ENCODE measurements at places on chromosomes 5 and 9.
A peak's percentile ranks its signal among the peaks of the same experiment; 100 is the strongest.

DNA sequence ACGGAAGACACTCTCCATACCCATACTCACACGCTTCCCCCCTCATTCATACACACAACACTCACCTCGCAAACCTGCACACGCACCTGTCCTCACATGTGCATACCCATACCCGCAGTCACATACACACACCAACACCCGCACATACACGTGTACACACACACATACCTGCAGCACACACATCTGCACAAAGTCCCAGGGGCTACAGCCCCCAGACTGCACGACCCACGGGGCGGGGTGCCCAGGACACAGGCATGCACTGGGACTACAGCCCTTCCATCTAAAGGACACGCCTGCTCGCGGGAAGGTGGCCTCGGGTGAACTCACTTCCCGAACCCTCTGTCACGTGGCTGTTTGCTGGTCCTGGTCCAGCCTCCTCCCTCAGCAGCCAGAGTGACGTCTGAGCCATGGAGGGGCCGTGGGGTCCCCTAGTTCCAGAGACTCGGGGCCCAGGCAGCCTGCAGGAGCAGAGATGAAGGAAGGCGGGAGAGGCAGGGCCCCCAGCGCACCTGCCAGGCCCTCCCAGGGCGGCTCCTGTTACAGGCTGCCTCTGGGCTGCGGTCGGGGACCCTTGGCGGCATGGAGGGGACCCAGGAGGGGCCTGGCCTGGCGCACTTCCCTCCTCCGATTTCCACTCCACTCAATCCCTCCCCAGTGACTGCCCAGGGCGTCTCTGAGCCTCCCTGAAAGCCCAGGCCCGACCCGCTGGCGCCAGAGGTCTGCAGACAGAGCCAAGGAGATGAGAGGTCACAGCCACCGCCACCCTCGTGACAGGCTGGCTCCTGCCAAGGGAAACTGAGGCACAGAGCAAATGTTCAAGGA lies 8.1 kb downstream of the SLC12A7 start:
- DNase-seq, result peak; percentile 37

DNA sequence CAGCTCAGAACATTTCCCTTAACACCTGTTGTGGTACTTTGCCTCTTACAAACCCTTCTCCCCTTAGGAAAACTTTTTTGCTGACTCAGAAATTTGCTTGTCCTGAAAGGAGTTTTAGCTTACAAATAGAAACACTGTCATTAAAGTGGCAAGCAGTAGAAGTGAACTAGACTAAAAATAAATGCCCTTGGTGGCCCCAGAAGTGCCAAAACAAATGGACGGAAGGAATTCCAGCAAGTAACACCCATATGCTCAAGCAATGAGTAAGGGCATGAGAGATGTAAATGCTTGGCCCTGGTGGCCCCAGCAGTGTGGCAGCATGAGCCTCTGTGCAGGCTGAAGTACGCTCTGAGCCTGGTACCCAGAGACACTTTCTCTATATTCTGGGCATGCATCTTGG lies 8.6 kb downstream of the VLDLR start:
- DNase-seq, result no peak

DNA sequence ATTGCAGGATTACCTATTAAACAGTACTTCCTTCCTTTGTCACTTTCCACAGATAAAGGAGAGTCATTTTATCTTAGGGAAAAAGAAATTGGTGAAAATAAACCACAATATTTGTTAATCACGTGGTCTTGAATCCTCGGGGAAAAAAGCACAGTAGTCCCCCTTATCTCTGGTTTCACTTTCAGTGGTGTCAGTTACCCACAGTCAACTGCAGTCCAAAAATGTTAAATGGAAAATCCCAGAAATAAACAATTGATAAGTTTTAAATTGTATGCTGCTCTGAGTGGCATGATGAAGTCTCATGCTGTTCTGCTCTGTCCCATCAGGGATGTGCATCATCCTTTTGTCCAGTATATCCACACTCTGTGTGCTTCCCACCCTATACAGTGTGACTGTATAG lies 405.2 kb upstream of the MPDZ start:
- DNase-seq, result no peak

- no peak for DNase-seq
These were observed 58.6 kb downstream of the LPAR1 start for GRCh38 chr9:110979636-110980035.

DNA sequence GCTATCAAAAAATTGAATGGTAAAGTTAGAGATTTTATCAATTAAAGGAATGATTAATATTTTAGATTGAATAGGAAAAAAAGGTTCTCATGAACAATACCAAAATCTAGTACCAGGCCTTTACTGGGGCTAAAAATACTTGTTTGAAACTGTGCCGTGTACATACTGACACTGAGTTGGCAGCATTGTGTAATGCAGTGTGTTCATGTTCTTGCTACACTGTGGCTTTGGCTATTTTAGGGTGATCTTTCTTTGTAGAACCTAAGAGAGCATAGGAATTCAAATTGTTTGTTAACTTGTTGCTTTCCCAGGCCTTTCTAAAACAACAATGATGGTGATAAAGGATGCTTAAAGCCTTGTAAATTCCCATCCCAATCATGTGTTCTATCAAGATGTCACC lies 80.9 kb downstream of the KIF4B start:
- no peak for DNase-seq

DNA sequence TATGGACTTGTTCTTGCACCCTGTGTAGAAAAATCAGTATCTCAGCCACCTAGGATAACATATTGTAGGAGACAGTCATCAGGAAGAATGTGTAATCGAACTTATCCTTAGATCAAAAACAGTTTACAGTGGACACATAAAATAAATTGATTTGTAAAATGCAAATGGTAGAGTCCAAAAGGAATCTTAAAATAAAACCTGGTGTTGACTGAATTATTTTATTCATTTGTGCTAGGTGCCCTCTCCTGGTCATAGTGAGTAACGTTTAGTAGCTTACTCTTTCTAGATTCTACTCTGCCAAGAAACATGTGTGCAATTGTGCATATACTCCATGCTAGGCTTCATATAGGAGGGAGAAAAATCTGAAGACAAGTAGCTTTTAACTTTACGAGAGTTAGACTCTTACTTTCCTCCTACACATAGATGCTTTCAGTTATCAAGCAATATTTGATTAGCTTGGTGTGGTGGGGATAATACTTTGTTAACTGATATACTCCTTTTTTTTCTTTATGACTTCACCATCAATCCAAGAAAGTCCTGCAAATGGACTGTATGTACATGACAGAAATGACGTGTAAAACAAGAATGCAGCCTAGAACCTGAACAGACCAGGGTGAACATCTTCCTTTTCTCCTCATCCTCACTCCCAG lies 23.7 kb upstream of the LOX start:
- peak; percentile 33 for DNase-seq

DNA sequence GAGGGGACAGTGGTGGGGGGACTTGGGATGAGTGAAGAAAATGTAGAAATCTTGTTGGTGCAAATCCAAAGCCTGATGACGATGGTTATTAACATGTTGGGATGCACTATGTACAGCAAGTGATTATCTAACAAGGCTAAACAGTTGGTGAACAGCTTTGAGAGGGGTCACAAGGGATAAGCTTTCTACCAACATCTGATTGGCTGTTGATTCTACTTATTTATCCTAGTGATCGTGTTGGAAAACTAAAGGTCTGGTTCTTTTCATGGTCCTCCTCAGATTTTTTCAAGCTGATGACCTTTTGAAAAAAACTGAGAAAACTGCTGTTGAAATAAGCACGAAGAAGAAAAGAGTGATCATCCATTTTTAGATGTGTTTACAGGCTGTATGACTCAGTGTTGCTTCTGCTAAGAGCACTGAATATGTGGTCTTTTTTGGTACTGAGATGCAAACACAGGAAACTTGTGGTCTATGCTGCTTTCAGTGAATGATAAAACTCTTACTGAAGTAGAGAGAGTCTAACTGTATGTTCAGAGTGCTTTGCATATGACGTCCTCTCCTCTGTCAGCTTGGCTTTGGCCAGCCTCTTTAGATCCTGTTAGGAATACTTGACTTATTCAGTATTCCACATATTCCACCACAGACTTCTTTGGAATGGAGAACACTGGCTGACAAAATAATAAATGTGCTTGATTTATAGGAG lies 174.8 kb downstream of the SLF1 start:
- no peak for DNase-seq

- no peak for DNase-seq
These were observed 41.8 kb upstream of the GABBR2 start for GRCh38 chr9:98750364-98751060.

DNA sequence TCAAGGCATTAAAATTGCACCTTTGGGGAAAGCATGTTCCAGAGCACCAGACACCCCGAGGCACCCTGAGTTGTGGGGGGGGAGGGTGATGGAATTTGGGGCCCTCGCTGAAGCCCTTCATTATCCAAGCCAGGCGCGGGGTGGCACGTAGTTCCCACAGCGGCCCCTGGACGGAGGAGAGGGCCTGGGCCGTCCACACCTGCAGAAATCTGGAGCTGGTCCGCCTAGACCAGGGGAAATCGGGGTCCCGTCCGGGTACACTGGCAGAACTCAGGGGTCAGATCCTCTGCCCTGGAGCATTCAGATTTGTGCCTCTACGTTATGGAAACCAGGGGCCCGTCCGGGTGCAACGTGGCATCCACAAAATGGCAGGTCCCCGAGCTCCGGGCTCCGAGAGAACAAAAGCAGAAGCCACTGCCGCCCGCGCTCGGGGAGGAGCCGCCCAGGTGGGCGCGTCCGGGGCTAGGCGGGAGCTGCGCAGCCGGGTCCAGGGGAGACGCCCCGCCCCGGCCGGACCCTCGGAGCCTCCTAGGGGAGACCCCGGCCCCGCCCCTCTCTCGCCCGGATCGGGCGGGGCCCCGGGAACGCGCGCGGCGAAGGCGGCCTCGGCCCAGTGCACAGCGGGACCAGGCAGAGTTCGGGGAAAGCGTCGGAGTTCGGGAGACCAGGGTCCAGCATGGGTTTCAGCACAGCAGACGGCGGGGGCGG lies at the start of gene PLEKHG4B:
Gene PLEKHG4B, plus strand, starts transcription at position 613 of the 708 bp plus-strand sequence. Its CDS starts 64 bp downstream, at position 677.
- no peak for DNase-seq

DNA sequence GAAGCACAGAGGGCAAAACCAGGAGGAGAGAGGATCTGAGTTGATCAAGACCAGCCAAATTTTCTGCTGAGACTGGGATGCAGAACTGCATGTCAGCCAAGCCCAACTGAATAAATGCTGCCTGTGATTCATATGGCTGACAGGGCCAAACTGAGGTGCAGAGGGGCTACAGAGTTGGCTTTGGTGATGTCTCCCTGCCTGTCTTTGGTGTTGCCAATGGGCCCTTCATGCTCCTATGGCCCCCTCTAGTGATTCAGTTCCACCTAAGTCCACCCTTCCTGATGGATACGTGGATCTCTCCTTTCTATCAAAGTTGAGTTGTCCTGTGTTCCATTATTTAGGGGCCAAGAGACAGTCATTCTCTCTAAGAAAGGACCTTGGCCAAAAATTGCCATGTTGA lies 163.6 kb upstream of the TLE4 start:
- no peak for DNase-seq

DNA sequence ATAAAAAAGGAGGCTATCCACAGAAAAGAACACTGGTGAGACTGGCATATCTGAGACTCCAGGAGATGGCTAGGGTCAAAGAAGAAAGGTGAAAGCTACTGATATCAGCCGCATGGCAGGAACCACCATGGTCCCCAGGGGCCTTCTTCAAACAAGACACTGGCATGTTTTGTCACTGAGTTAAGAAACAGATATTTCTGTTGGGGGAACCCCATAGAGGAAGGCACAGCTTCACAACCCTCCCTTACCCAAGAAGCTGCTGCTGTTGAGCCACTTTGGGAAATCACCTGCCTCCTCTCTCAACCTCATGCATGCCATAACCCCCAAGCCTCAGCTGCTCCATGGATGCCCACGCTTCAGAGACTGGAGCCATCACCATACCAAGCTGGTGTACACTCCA lies 13.3 kb upstream of the BTNL3 start:
- no peak for DNase-seq

GRCh38 chr9:3413984-3414383 lies 111.8 kb downstream of the RFX3 start:
- no peak for DNase-seq

DNA sequence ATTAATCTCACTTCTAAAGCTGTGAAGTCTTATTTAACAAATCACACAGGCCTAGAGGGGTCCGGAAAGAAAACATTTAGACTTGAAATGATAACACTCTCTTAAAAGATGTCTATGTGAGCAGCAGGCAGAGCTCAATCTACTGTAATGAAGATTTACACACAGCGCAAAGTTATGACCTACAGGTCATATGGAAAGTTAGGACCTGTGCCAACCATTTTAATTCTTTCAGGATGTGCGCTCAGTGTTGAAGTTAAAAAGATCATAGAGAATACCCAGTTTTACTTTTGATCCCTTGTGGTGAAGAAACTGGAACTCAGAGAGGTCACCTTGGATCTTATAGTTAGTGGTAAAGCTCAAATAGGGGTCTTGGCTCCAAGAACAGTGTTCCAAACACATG lies 3.1 kb upstream of the CREBRF start:
- no peak for DNase-seq

GRCh38 chr9:136674786-136675349 lies 12.2 kb downstream of the EGFL7 start:
- peak; percentile 75 for DNase-seq

DNA sequence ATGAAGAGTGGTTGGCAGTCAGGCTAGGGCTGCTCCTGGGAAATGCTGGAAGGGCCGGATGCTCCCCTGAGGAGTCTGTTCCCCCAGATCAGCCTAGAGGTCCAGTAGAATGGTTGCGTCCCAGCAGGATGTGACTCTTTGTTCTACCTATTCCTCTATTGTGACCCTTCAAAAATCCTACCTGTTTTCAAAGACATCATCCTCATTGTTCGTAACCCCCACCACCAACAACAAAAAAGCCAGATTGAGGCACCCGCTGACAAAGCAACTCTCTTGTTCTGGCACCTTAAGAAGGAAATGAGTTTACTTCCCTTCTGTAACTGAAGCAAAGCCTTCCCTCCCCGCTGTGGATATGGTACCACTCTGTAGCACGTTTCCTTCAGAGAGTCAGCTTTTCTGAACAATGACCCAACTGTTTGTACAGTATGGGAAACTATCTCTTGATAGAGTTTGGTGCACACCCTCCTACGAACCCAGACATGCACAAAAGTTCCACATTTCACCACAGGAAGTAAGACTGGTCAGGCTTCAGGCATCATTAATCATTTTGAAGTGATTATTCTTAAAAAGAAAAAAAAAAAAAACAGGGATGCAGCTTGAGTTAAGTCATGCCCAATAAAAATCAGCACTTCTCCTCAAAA lies 207.2 kb downstream of the ENC1 start:
- no peak for DNase-seq

- no peak for DNase-seq
These were observed 24.2 kb downstream of the DYNC2I2 start for GRCh38 chr9:128632486-128632885.

DNA sequence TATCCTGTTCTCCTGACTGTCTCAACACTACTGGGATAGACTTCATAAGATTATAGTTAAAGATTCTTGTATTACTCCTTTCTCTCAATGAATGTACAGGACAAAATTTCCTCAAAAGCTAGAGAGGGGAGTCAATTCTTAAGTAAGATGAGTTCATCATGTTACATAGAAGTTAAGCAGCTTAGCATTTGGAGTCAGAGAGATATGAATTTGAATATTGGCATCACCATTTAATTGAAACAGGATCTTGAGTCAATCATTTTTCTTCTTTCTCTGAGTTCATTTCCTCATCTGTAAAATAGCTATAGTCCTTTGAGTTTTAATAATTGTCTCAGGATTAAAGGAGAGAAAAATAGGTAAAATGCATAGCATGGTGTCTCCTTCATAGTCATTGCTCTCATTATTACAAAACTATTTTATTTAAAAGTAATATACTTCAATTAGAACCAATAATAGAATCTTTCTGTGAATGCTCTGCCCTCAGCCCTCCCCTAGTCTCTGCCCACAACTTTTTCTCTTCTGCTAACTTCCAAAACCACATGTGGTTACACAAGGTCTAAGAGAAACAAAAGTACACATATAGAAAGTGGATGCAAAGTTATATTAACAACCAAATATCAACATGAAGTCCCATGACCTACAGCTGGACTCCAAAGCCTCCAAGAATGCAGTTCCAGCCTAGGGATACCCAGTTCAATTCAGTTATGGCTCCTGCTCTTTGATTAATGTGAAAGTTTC lies 265.6 kb downstream of the TLE1 start:
- DNase-seq, result no peak

All from K562 (cell line).